ENCODE measurements at places on chromosomes 12 and 14.
A peak's percentile ranks its signal among the peaks of the same experiment; 100 is the strongest.

GRCh38 chr12:96720363-96720705 is 186.7 kb upstream of the NEDD1 start:
- DNase-seq, result no peak

- no peak for DNase-seq
These were observed 457.0 kb downstream of the SLC6A15 start for GRCh38 chr12:84455598-84455997.

DNA sequence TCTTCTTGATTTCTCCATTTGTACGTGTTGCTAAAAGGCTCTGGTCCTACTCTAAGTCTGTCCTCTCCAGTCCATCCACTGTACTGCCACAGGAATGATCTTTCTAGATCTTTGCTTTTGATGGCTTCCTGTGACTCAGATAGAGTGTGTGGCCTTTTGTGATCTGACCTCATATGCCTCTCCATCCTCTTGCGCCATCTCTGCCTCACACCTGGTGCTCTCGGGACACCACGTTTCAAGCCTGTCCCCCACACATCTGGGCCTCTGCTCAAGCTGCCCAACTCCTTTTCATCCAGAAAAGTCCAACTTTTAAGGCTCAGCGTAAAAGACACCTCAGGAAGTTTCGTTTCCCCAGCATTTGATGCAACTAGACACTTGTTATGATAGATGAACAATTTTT is 39.0 kb downstream of the DCAF4 start:
- DNase-seq, result no peak

DNA sequence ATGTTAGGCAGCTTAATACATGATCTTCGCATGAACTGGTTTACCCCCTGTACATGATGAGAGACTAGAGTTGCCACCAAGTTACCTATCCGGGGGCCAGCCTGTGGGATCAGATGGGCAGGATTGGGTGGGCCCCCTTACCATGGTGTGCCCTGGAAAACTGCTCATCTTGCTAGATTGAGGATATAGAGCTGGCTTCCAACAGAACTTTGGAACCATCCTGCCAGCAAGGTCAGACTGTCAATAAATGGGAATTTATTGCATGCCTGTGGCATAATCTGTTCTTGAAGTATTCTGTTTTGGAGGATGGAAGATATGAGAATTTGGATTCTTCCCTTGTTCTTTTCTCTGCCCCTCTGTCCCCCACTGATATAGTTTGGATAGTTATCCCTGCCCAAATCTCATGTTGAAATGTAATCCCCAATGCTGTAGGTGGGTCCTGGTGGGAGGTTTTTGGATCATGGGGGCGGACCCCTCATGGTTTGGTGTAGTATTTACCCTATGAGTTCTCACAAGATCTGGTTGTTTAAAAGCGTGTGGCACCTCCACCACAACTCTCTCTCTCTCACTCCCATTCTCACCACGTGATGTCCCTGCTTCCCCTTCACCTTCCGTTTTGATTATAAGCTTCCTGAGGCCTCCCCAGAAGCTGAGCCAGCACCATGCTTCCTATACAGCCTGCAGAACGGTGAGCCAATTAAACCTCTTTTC is 3.7 kb upstream of the TM9SF1 start:
- DNase-seq, result no peak

DNA sequence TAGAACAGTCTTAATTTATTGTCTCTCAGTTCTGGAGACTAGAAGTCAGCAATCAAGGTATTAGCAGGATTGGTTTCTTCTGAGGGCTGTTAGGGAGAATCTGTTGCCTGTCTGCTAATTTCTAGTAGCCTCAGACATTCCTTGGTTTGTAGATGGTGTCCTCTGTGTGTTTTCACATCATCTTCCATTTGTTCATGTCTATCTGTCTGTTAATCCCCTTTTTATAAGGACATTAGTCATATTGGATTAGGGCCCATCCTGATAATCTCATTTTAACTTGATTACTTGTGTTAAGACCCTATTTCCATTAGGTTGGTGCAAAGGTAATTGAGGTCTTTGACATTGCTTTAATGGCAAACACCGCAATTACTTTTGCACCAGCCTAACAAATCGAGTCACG is 34.3 kb downstream of the TBC1D15 start:
- DNase-seq, result no peak

- DNase-seq, result no peak
These were observed 1348.9 kb upstream of the FLRT2 start for GRCh38 chr14:84181072-84181471.

DNA sequence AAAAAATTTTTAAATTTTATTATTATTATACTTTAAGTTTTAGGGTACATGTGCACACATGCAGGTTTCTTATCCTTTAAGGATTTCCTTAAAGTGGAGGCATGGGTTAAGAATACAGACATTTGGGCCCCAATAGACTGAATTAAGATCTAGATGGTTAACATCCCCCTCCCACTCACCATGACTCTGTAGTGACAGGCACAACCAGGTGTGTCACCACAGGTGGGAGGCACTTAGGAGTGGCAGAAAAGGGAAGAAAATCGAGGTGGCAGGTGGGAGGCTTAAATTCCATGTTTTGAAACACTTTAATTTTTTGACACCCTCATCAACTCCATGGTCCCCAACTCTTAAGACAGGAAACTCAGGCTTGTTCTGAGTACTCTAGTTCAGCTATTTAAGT is 37.6 kb upstream of the GRIP1 start:
- DNase-seq, result no peak

GRCh38 chr12:85296362-85296761 is 16.3 kb downstream of the ALX1 start:
- no peak for DNase-seq

- DNase-seq, result peak; percentile 18
These were observed 15.6 kb downstream of the BAG5 start for GRCh38 chr14:103546652-103547454.

All from astrocyte of the cerebellum (primary cell).